ENCODE measurements at places on chromosomes 1 and 21. TPM values are rescaled to one million over a fixed set of nuclear protein-coding genes. Genes with fewer than 3 reads are reported as not detected.

DNA sequence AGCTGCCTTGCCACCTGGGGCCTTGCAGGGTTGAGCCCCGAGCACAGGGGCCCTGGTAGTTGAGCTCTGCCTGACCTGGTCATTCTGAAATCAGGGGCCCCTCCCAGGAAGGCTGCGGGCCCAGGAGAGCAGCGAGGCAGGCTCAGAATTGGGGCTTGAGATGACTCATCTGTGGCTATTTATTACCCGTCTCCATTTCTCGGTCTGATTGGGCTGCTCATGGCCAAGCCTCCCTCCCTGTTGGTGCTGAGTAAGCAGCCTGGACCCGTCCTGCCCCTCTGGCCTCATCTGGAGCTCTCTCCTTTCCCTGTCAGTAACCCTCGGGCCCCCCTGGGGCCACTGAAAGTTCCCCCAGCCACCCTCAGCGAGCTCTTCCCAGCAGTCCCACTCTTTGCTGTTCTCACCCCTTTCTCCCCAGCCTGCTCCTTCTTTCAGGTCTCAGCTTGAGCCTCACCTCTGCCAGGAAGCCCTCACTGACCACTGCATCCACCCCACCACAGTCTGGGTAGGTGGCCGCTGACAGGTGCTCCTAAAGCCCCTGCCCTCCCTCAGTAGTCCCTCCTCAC, 11.0 kb upstream of the TNFRSF8 start:
- no peaks in the 10 kb centered on the region for H3K27me3 ChIP-seq
- no peak overlapping the region for H3K27ac ChIP-seq
- H3K4me3 ChIP-seq, result no peak overlapping the region
- no peak for DNase-seq

- DNase-seq, result no peak
- H3K4me3 ChIP-seq, result no peak overlapping the region
- peaks cover 12% of the 10 kb centered on the region for H3K36me3 ChIP-seq
- peaks cover 14% of the 10 kb centered on the region for H3K4me1 ChIP-seq
- H3K27me3 ChIP-seq, result no peaks in the 10 kb centered on the region
- no peak overlapping the region for H3K27ac ChIP-seq
Measured at GRCh38 chr1:11985851-11986250, 5.6 kb downstream of the MFN2 start.

DNA sequence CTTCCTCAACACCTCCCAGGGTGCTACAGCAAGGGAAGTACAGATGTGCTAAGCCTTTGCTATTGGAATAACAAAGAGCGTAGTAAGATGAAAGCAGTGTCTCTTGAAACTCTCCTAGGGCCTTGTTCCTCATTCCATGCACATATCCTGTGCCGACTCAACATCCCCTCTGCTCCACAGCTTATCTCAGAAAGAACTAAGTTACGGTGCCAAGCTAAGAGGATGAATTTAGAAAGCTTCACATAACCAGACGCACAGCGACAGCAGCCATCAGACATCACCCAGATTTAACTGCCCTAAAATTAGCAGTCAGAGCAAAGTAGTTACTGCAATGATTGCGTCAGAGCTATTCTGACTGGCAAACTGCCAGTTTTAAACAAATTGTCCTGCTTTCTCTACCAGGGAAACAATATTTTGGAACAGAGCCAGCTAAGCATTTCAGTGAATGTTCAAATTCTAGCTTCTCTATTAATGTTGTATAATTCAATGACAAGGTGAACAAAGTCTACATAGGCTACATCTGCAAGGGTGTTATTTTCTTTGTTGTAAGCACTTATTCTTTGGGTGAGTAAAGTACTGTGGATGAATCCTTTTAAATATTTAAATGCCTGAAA, 9.5 kb downstream of the SIPA1L2 start:
- no peaks in the 10 kb centered on the region for H3K36me3 ChIP-seq
- H3K4me3 ChIP-seq, result no peak overlapping the region
- no peak for DNase-seq
- peaks cover 76% of the 10 kb centered on the region for H3K4me1 ChIP-seq
- H3K27me3 ChIP-seq, result no peaks in the 10 kb centered on the region

- H3K4me1 ChIP-seq, result peaks cover 57% of the 10 kb centered on the region
- no peaks in the 10 kb centered on the region for H3K27me3 ChIP-seq
- no peak overlapping the region for H3K4me3 ChIP-seq
- H3K36me3 ChIP-seq, result peaks cover 28% of the 10 kb centered on the region
- DNase-seq, result no peak
Measured at GRCh38 chr1:91697861-91698260, 188.1 kb downstream of the TGFBR3 start.

DNA sequence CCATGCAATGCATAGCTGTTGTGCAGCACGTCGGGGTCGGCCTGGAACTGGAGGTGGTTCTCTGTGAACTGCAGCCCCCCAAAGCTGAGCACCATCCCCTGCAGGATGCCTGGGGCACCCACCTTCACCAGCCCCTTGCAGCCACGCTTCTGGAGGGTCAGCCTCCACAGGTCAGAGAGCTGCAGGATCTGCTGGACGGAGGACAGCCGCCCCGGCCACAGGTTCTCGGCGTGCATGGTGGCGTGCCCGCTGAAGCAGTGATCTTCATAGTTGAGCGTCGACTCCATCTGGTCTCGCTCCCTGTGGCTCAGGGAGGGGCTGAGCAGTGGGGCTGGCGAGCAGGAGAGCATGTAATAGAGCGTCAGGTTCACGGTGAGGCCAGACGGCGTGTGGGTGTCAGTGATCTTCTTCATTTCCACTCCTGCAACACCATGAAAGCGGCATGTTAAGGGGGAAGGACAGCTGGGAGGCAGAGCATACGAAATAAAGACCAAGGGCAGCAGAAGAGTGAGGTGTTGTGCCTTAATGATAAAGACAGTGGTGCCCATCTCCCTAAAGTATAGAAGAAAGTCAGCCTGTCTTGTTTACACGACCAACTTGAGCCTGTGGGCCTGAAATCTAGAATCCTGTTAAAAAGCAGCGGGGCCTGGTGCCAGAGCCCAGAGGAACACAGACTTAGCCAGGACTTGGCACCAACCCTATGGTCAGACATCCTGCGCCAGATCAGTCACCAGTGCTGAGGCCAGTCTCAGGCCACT, 3.0 kb downstream of the KIAA2013 start:
- H3K4me1 ChIP-seq, result peaks cover 34% of the 10 kb centered on the region
- no peak overlapping the region for H3K27ac ChIP-seq
- no peaks in the 10 kb centered on the region for H3K36me3 ChIP-seq
- H3K27me3 ChIP-seq, result no peaks in the 10 kb centered on the region

GRCh38 chr1:2986549-2987305, 34.5 kb upstream of the ACTRT2 start:
- no peak overlapping the region for H3K27ac ChIP-seq
- DNase-seq, result no peak
- no peak overlapping the region for H3K4me3 ChIP-seq
- no peaks in the 10 kb centered on the region for H3K4me1 ChIP-seq
- peaks cover 8% of the 10 kb centered on the region for H3K36me3 ChIP-seq
- no peaks in the 10 kb centered on the region for H3K27me3 ChIP-seq

- DNase-seq, result no peak
Measured at GRCh38 chr21:45541221-45542039, 810 bp downstream of the SLC19A1 start.

DNA sequence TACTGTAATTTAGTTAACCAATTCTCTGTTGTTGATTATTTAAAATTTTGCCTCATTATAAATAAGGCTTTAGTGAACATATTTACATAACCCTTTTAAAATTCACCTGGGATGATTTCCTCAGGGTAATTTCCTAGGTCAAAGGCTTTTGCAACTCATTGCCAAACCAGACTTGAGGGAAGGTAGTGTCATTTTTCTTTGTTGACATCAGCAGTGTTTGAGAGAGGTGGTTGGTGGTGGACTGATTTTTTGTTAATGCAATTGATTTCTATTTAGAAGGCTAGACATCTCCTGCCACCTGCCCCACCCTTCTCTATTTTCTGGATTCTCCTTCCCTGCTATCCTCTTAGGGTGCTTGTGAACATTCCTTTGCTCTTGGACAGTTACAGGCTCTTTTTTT, 116.8 kb downstream of the HHAT start:
- no peak overlapping the region for H3K4me3 ChIP-seq
- DNase-seq, result no peak
- no peaks in the 10 kb centered on the region for H3K36me3 ChIP-seq
- no peaks in the 10 kb centered on the region for H3K27me3 ChIP-seq
- H3K4me1 ChIP-seq, result peaks cover 18% of the 10 kb centered on the region

DNA sequence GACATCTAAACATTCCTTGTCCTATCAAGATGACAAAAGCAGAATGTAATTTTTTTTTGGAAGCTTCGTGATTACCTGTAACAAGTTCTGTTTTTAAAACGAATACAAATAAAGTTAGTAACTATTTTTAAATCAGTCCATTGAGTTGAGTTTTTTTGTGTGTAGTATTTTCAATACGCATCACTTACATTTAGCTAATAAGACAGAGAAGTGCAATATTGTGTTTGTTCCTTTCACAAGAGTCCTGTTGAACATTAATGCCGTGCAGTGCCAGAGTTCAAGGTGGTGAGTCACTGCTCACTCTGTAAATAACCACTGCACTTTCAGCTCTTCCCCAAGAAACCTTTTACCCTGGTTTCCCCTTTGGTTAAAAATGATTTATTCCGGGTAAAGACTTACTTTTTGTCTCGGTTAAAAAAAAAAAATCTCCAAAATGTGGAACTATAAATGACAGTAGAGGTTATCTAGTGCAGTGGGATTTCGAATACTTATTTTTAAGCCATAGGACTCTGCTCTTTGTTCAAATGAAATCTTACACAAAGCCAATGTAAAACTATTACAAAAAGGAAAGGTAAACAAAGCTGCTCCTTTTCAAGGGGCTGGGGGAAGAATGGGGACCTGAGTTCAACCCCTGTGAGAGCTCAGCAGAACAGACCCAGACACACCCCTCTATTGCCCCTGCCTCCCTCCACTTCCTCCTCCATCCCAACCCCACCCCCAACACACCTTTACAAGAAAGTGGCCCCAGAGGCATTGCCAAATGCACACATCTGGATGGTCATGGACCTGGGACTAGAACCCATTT, 14.8 kb upstream of the NCMAP start:
- no peaks in the 10 kb centered on the region for H3K36me3 ChIP-seq
- DNase-seq, result no peak
- H3K27me3 ChIP-seq, result peaks cover 7% of the 10 kb centered on the region
- H3K4me3 ChIP-seq, result no peak overlapping the region
- H3K4me1 ChIP-seq, result peaks cover 14% of the 10 kb centered on the region

DNA sequence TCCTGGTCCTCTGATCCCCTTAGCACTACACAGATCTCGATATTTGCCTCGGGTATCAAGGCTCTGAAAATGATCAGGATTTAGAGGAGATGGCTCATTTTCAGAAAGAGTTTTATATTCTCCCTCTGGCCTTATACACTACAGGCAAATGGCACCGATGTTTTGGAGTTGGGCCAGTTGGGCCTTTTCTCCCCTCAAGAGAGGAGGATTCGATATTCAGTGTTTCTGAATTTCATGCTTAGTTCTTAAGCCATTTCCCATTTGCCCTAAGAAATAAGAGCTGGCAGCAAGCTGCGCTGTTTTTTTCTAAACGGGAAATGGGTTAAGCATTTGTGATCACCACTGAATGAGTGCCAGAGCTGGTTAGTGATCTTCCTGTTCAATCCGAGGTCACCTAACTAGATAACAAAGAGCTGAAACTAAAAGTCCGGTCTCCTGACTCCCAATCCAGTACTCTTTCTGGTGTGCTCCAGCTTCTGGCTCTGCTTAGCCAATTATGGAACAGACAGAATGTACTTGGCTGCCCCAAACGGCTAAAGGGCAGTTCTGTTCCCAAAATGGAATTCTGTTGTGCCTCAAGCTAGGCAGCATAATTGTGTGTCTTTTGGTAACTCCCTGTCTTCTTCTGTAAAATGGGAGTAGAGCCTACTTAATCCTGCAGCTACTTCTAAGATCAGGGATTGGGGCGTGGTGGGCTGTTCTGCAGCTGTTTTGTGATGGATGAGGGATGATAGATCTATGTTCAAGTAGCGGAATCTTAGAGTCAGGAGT, 1.2 kb upstream of the CPT2 start:
- no peaks in the 10 kb centered on the region for H3K36me3 ChIP-seq
- peaks cover 26% of the 10 kb centered on the region for H3K4me1 ChIP-seq
- H3K4me3 ChIP-seq, result peak overlapping the region; percentile 67
- DNase-seq, result no peak

DNA sequence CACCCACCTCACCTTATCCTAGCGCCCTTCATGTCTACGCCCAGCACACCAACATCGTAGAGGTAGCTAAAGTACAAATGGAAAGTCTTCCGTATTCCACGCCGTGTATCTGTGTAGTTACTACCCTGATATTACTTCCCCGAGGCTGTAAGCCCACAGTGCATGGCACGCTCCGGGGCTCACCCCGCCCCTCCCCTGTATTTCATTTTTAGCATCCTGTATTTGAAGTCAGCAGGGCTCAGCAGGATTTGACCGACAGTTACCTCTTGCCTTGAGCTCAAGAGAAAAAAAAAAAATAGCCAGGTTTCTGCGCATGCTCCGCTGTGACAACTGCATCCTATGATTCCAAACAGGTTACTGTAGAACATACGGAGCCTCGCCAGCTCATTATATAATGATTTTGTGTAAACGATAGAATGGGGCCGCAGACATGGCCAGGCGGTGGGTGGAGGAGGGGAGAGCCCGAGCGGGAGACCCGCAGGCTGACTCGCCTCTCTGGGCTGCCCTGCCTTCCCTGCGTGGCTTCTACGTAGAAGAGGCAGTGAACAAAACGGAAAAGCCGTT, 1.3 kb downstream of the ABCG1 start:
- peak overlapping the region; percentile 87 for H3K4me3 ChIP-seq
- H3K27me3 ChIP-seq, result peaks cover 40% of the 10 kb centered on the region
- peak; percentile 45 for DNase-seq
- peaks cover 36% of the 10 kb centered on the region for H3K4me1 ChIP-seq
- no peaks in the 10 kb centered on the region for H3K36me3 ChIP-seq
- no peak overlapping the region for H3K27ac ChIP-seq

DNA sequence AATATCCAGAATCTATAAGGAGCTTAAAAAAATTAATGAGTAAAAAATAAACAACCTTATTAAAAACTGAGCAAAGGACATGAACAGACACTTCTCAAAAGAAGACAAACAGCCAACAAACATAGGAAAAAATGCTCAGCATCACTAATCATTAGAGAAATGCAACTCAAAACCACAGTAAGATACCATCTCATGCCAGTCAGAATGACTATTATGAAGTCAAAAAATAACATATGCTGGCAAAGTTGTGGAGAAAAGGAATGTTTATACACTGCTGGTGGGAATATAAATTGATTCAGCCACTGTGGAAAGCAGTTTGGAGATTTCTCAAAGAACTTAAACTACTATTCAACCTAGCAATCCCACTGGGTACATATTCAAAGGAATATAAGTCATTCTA, 25.3 kb downstream of the PIGK start:
- no peaks in the 10 kb centered on the region for H3K4me1 ChIP-seq
- no peak for DNase-seq
- H3K36me3 ChIP-seq, result peaks cover 5% of the 10 kb centered on the region
- no peak overlapping the region for H3K27ac ChIP-seq

FAM151A gene
- not detected for total RNA-seq

STUM gene
- total RNA-seq, result 1.1 TPM

KRTAP19-7 gene
- total RNA-seq, result not detected

OLFML2B gene
- 5.8 TPM for total RNA-seq
